ENCODE measurements at places on chromosomes 7 and 10. TPM values are rescaled to one million over a fixed set of nuclear protein-coding genes. Genes with fewer than 3 reads are reported as not detected.

DNA sequence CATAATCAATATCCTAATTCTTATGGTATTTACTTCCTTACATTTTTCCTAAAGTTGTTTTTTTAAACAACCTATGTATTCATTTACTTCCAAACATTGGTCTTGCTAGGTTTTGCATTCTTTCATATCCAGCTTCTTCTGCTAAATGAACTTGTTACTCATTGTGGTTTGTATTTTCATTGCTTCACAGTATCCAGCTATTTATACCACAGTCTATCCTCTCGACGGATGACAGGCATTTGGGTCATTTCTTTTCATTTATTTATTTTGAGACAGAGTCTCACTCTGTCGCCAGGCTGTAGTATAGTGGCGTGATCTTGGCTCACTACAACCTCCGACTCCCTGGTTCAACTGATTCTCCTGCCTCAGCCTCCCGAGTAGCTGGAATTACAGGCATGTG lies 66.8 kb downstream of the CCDC6 start:
- DNase-seq: peak; percentile 67
- H3K36me3 ChIP-seq: peaks cover 19% of the 10 kb centered on the region
- peak overlapping the region; percentile 72 for H3K27ac ChIP-seq
- no peaks in the 10 kb centered on the region for H3K27me3 ChIP-seq
- H3K4me3 ChIP-seq: no peak overlapping the region

DNA sequence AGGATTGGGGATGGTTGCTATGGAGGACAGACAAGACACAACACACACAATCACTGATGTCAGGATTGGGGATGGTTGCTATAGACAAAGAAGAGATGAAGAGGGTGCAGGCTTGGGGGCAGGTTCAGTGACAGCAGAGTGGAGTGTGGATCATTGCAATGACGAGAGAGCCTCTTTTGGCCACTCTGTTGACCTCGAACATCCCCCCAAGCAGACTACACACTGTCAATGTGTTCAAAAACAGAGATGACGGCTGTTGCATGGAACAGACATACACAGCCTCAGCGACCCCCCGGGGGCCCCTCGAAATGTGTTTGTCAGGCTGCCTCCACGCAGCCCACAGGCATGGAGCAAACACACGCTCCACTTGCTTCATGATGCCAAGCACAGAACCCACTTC lies 133.0 kb downstream of the PTPRN2 start:
- peaks cover 17% of the 10 kb centered on the region for H3K36me3 ChIP-seq
- no peak for DNase-seq
- no peaks in the 10 kb centered on the region for H3K27me3 ChIP-seq
- no peaks in the 10 kb centered on the region for H3K4me1 ChIP-seq

Gene CALHM1
- not detected for total RNA-seq

GRCh38 chr10:94785211-94785610 lies 22.7 kb downstream of the CYP2C19 start:
- H3K4me3 ChIP-seq: no peak overlapping the region
- H3K36me3 ChIP-seq: no peaks in the 10 kb centered on the region
- H3K4me1 ChIP-seq: no peaks in the 10 kb centered on the region
- DNase-seq: no peak
- no peaks in the 10 kb centered on the region for H3K27me3 ChIP-seq

- peak; percentile 50 for DNase-seq
- H3K27me3 ChIP-seq: 0 out of 2 replicates have a peak, but pooled peaks cover 3% of the 10 kb centered on the region
- peak within 1 kb of the TSS; percentile 90 for H3K27ac ChIP-seq
- H3K4me3 ChIP-seq: peak within 1 kb of the TSS; percentile 96
- H3K4me1 ChIP-seq: peaks cover 68% of the 10 kb centered on the region
These were observed at the start of gene CAV2 for GRCh38 chr7:116499168-116500077. Gene CAV2 (plus strand): TSS chr7:116499738. CDS start chr7:116499782, 44 bp downstream.

GRCh38 chr10:5592070-5592469 lies 67.3 kb downstream of the CALML3 start:
- DNase-seq: no peak
- peaks cover 9% of the 10 kb centered on the region for H3K36me3 ChIP-seq
- no peak overlapping the region for H3K27ac ChIP-seq
- no peak overlapping the region for H3K4me3 ChIP-seq
- H3K4me1 ChIP-seq: peaks cover 78% of the 10 kb centered on the region

DNA sequence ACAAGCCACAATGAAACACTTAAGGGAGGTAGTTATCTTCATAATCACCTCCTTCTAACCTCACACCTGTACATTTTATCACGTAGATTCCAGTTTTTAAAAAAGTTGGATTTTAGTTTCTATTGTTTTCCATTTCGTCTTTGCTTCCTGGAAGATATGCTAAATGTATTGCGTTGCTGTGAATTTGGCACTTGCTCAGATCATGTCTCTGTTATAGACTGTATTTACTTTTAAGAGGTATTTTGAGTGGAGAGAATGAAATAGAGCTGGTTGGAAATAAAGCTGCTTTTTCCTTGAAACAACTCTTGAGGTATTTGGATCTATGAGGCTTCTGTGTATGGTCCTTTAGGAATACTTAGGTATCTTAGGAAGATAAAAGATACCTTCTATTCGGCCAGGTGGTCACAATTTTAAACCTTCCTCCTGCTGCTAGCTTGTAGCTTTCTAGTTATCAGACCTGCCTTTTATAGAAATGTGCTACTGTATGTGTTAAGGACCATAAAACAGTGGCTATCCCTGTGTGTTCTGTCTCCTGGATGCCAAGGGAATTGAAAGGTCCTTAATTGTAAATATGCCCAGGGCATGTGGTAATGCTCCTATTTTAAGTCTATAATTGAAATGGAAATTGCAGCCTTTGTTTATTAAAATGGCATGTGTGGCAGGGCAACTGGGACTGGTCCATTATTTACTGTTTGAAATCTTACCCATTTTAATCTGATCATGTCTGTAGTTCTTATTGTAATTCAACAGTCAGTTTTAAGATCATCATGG lies 147.7 kb downstream of the SND1 start:
- no peaks in the 10 kb centered on the region for H3K36me3 ChIP-seq
- H3K4me3 ChIP-seq: no peak overlapping the region
- peaks cover 7% of the 10 kb centered on the region for H3K4me1 ChIP-seq
- no peak for DNase-seq
- H3K27ac ChIP-seq: no peak overlapping the region

- peaks cover 10% of the 10 kb centered on the region for H3K4me1 ChIP-seq
- no peak for DNase-seq
- H3K27ac ChIP-seq: no peak overlapping the region
- no peak overlapping the region for H3K4me3 ChIP-seq
These were observed 67.1 kb downstream of the ADCYAP1R1 start for GRCh38 chr7:31119249-31119648.

DNA sequence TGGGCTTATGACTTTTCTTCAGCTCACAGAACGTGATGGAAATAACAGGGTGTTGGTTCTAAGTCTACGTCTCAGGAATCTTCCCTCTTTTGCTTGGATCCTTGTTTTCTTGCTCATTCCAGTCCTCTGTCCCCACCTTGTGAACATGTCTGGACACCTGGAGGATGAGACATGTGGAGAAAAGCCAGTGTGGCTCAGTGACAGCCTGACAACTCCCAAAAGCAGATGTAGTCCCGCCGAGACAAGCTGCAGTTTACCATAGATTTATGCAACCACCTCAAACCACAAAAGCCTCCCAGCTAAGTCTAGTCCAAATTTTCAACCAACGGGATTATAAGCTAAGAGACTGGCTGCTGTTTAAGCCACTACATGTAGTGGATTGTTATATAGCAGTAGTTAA lies 476.1 kb downstream of the SH2D4B start:
- H3K4me1 ChIP-seq: no peaks in the 10 kb centered on the region
- no peaks in the 10 kb centered on the region for H3K27me3 ChIP-seq
- H3K36me3 ChIP-seq: no peaks in the 10 kb centered on the region
- H3K27ac ChIP-seq: no peak overlapping the region
- no peak for DNase-seq

DNA sequence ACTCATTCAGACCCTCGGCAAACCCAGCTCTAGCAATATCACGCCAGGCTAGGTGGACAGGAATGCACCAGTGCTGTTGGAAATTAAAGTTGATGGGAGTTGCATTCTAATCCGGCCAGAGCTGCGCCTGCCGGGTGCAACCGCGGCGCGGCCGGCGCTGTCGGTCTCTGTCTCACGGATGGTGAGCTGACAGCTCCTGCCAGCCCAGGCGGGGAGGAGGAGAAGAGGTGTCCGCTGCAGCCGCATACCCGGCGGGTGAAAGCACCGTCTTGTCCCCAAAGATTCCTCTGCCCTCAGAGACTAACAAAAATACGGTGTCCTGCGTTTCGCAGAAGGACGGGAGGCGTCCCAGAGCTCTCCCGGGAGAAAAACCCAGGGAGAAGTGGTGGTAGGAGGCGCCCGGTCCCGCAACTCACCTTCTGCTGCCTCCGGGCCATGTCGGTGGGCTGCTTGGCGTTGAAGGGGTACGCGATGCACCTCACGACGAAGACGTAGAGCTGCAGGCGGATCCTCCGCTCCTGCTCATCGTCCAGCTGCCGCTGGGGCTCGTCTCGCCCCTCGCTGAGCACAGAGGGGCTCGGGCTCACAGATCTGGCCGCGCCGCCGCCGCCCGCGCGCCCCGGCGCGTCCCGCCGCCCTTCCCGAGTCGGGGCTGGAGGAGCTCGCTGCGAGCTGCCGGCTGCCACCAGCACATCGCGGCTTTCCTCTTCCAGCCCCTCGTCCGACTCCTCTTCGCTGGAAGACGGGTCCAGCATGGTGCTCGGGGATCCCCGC lies 490 bp downstream of the CADPS2 start:
- peaks cover 6% of the 10 kb centered on the region for H3K27me3 ChIP-seq
- DNase-seq: no peak
- H3K4me3 ChIP-seq: peak overlapping the region; percentile 52
- no peaks in the 10 kb centered on the region for H3K36me3 ChIP-seq

Gene TMEM168
- total RNA-seq: 19.3 TPM

GRCh38 chr10:45180946-45181875 lies 134.2 kb downstream of the OR13A1 start:
- H3K4me3 ChIP-seq: no peak overlapping the region
- H3K36me3 ChIP-seq: no peaks in the 10 kb centered on the region
- peak; percentile 3 for DNase-seq
- H3K27me3 ChIP-seq: peaks cover 6% of the 10 kb centered on the region
- no peak overlapping the region for H3K27ac ChIP-seq

GRCh38 chr7:101436857-101437576 lies 74.3 kb downstream of the COL26A1 start:
- H3K27ac ChIP-seq: no peak overlapping the region
- H3K4me3 ChIP-seq: no peak overlapping the region
- no peak for DNase-seq
- no peaks in the 10 kb centered on the region for H3K36me3 ChIP-seq
- H3K27me3 ChIP-seq: peaks cover 50% of the 10 kb centered on the region
- no peaks in the 10 kb centered on the region for H3K4me1 ChIP-seq

Gene ADAM22
- total RNA-seq: 0.24 TPM

DNA sequence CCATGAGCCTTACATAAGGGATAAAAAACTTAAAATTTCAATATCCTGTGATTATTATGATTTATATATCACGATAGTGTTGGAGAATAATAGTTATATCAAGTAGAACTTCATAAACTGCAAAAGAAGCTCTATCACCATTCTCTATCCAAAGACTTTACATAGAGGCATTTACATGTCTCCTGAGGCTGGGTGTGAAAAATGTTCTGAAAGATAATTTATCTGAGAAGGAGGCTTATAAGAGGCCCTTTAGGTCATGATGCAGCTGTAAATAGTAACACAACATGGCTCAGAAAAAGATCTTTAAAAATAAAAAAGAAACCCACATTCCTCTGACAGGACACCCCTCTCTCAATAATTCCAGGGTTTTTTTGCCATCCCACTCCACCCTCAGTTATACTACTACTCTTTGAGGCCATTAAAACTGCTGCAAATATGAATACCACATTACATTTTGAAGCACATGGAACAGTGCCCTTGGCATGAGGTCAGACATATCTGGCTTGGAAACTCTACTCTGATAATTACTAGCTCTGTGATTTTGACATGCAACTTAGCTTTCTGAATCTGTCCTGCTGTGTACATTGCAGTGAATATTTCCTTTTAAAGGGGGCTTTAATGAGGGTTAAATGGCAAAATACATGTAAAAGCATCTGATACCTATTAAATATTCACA lies 55.5 kb downstream of the SLC16A12 start:
- H3K27ac ChIP-seq: no peak overlapping the region
- H3K4me1 ChIP-seq: peaks cover 57% of the 10 kb centered on the region
- no peak for DNase-seq
- H3K36me3 ChIP-seq: no peaks in the 10 kb centered on the region
- no peaks in the 10 kb centered on the region for H3K27me3 ChIP-seq
- no peak overlapping the region for H3K4me3 ChIP-seq

- peaks cover 5% of the 10 kb centered on the region for H3K27me3 ChIP-seq
- peaks cover 10% of the 10 kb centered on the region for H3K36me3 ChIP-seq
- H3K4me3 ChIP-seq: no peak overlapping the region
These were observed 13.9 kb downstream of the TSPAN14 start for GRCh38 chr10:80468002-80468401.

Gene AKR1E2
- not detected for total RNA-seq

Gene AHCYL2
- total RNA-seq: 9.3 TPM

All from HFFc6 (cell line).